Activated CD8-positive, alpha-beta memory T cell treated with anti-CD3 and anti-CD28 coated beads, Interleukin-2, amount 50 U/mL, for 48 hours (primary cell): ENCODE measurements at places on chromosomes 1 and 21.

- no peak for DNase-seq
Observed at GRCh38 chr1:234069760-234070159, 165.3 kb downstream of the SLC35F3 start.

- no peak for DNase-seq
Observed at GRCh38 chr21:34362670-34363069, 1.1 kb upstream of the KCNE2 start.

DNA sequence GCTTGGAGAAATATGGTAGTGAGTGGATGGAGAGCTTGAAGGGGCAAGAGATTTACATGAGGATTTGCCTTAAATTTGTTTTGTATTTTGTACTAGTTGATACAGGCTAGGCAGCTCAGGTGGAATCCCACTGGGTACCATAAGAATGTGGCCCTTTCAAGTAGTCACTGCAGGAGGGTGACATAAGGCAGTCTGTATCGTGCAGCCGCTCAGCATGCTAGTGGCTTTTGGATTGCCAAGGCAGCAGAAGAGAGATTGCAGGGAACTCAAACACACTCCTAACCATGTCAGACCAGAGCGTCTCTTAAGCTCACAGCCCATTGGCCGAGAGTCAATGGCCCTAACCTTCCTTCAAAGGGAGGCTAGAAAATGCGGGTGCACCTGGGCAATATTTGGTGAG is 420.0 kb downstream of the ADGRL2 start:
- DNase-seq: no peak

DNA sequence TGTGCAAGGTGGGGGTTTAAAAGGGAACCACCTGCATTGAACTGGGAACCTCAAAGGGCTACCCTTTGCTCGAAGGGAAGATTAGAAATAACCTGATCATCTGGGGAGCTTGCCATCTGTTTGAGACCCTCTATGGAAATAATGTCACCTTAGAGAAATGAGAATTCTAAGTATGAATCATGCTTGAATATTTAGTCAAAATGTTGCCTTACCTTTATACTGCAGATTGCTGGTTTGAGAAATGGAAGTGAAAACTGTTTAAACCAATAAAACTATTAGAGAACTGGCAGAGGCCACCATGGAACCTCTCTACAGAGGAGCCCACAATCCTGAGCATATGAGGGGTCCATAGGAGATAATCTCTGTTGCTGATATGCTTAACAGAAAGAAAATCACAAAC is 131.2 kb upstream of the FAM78B start:
- no peak for DNase-seq

DNA sequence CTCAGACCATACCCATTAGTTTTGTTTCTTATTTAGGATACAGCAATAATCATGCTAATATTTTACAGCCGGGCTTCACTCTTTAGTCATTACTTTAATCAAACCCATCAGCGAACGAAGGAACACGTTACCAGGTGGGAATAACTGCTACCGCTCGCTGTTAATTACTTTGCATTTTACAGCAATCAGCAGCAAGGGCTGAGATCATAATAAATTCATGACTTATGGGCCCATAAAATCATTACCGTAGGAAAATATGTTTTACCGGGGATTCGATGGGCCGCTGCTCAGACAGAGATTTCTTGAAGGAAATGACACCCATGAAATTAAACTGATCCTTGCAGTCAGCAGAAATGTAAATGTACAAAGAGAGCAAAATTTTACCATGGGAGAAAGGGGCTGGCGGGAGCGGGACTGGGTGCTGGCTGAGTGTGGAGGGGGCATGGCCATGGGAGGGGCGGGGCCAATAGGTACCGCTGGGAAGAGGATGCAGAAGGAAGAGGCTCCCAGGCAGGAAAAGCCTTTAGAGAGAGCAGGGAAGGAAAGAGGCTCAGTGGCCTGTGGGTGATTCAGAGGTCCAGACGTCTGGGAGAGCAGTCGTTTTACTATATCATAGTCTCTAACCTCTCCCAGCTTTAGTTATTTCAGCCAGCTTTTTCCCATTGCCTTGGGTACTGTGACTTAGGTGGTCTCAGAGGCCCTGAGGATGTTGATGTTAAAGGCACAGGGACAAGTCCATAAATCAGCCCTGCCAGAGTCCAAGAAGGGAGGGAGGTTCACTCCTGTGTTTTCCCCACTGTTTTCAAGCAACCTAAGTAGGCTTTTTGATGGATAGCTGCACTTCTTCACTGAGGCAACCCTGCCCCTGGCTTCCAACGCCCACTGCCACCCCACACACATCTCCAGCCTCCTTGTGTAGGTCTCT is 258.9 kb downstream of the SEC16B start:
- DNase-seq: no peak

DNA sequence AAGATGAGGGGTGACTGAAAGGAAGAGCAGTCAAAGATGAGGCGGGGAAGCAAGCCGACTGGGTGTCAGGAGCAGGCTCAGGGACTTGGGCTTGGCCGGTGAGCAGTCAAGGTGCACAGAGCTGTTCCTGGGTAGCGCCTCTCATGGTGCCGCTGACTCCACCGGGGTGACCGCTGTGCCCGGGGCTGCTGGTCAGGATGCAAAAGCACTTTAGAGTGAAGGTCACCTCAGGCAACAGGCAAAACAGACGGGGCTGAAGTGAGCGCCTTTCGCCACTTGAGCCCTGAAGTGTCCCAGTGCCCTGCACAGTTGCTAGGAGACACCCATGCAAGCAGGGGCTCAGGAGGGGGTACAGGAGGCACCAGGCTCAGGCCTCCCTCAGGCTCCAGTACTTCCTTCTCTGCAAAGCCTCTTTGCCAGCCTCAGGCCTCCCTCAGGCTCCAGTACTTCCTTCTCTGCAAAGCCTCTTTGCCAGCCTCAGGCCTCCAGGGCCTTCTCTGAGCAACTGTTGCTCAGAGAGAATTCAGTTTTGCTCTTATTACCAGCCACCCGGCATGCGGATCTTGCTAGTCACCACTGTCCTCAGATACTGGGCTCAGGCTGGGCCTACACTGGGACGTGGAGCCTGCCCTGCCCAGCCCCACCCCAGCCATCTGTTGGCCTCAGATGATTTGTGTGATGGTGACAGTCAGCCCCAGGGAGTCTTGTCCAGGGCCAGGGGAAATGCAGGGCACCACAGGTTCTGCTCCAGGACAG is 99.7 kb upstream of the IRF2BP2 start:
- no peak for DNase-seq

GRCh38 chr1:154820646-154821045 is 49.4 kb downstream of the KCNN3 start:
- DNase-seq: no peak

DNA sequence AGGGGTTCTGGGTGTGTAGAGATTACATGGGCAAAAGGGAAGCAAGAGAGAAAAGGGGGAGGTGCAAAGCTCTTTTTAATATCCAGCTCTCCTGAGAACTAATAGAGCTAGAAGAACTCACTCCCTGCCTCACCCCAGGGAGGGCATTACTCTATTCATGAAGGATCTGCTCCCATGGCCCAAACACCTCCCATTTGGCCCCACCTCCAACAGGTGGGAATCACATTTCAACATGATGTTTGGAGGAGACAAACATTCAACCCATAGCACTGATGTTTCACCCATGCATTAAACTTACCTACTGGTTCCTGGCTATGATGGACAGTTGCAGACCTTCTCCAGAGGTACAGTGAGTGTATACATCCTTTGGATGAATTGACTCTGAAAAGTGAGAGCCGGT is 7.3 kb upstream of the JUN start:
- no peak for DNase-seq

DNA sequence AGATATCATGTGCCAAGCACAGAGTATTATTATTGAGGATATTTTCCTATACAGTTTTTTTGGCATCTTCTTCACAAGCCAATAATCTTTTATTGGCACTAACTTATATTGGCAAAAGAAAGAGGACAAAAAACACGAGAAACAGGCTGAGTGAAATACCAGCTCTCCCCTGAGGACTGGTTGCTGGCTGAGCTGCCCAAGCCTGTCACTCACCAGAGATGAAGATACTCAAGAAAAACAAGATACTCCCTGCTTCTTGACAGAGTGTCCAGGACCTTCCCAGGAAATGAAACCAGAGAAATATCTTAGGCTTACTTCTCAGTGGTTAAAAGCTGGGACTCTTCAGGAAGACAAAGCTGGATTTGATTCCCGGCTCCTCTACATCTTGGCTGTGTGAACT is 35.9 kb upstream of the ATP1B1 start:
- DNase-seq: no peak

DNA sequence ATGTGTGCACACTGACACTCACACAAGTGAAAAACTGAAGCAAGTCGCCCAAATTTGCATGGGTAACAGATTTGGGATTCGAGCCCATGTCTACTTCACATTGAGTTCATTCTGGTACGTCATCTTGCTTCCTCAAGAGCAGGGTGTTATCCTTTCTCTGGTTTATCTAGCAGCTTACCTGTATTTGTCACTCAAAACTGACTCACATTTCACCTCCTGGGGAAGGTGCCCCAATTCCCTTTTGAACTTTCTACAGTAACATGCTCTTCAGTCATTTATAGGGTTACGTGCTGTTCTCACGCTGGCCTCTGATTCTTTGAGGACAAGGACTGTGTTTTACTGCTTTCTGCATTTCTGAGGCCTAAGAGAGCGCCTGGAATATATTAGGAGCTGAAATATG is 162.8 kb downstream of the PDE4B start:
- DNase-seq: no peak

DNA sequence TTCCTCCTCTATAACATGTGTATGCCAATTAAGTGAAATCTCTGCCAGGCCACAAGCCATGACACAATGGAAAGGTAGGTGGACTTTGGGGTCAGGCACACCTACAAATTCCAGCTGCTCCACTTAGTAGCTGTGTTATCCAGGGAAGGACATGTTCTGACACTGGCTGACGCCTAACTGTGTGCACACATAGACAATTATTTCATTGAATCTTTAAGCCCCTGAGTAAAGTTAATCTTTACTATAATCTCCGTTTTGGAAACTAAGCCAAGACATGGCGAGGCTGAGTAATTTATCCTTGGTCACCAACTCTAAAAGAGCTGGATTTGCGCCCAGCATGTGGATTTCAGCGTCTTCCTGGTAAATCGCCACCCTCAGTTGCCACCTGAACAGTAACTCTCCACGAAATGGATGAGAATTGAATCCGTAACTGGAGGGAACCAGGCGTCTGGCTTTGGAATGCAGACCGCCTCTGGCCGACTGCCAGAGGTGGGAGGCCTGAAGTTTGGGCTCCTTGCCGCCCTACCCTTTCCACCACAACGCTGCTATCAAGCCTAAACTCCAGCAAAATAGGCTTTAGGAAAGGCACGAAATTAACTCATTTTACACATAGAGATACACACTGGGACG is 888 bp upstream of the SNRPE start:
- no peak for DNase-seq

DNA sequence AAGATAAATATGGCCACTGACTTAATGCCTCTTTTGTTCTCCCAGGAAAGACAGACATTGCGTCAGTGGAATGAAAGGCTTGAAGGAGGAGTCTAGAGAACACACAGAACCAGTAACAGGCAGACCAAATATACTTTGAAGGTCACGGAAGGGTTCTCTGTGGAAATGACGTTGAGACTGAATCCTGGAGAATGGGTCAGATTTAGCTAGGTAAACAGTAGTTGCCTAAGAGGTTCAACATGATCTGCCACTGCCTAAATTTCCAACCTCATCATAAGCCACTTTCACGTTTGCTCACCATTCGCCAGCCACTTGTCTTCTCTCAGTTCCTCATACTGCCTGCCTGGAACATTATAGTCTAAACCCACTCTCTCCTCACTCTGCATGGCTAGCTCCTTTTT is 20.5 kb downstream of the PLA2G4A start:
- no peak for DNase-seq

DNA sequence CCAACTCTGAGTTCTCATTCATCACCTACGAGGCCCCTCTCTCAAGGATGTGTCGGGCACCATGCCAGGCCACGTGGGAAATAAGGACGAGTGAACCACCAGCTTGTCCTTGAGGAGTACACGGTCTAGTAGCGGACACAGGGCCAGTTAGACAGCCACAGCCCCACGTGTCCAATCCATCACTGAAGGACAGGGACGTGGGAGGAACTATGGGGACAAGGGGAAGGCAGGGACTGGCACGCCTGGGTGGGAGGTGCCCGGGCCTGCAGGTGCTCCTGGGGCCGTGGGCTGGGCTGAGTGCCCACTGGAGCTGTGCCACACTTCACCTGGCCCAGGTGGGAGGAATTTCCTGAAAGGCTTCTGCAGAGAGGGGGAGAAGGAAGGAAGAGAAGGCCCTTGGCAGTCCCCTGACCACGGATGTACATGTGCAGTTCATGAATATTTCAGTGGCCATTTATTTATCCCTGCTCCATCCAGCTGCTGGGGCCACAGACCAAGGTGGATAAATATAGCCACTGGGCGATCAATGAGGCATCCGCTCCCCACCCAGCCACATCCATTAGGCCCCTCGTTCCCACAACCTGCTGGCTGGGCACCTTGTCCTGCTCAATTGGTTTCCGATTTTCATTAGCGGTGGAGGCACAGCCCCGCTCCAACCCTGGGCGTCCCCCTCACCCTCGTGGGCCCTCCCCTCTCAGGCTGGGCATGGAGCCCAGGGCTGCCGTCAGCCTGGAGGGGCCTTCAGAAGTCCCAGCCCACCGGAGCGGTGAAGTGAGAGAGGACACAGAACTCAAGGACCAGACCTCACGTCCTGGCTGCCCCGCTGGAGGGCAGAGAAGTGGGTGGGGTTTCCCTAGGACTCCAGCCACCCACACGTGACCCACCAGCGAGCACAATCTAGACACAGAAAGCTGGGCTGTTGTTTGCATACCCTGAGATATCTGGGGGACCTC is 59.5 kb downstream of the CASZ1 start:
- no peak for DNase-seq

- no peak for DNase-seq
Observed at GRCh38 chr1:240492832-240493440, 119.0 kb downstream of the GREM2 start.

DNA sequence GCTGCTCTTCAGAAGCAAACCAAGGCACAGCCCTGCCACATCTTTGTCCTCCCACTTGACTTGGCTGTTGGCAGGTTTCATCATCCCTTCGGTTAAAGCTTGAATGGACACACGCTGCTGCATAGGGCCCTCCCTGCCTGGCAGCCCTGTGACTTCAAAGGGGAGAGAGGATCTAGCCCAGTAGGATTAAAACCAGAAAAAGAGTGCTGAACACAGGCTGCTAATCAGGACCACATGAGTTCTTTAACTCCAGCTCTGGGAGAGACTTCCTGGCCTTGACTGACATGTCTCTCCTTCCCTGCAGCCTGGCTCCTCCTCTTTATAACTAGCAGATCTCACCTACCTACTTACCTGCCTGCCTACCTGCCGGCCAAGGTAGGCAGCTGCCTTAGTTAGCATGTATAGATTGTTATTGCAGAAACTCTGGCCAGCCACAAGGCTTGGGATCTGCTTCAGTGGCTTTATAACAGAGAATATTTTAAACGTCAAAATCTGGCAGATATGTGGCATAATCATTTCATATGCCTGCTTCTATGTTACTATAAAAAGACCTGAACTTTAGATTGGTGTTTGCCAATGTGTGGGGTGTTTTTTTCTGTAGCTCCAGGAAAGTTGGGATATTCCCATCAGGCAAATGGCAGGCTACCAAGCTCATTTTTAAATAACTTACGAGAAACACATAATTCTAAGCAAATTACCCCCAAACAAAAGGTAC is 49.4 kb downstream of the ERG start:
- DNase-seq: no peak

GRCh38 chr1:199639453-199639852 is 388.1 kb upstream of the NR5A2 start:
- DNase-seq: no peak
